ENCODE measurements at places on chromosomes 2 and 18.

GRCh38 chr2:118838741-118839455 is 8.6 kb downstream of the EN1 start:
- DNase-seq: no peak

- no peak for DNase-seq
Observed at GRCh38 chr2:15543053-15543452, 18.1 kb downstream of the NBAS start.

GRCh38 chr2:67663776-67664175 is 266.6 kb downstream of the ETAA1 start:
- DNase-seq: no peak

- DNase-seq: no peak
Observed at GRCh38 chr18:56258178-56258577, 380.2 kb downstream of the TXNL1 start.

- no peak for DNase-seq
Observed at GRCh38 chr2:64795024-64795592, 141.4 kb upstream of the SERTAD2 start.

- DNase-seq: no peak
Observed at GRCh38 chr2:202278036-202278760, 12.6 kb downstream of the NOP58 start.

- no peak for DNase-seq
Observed at GRCh38 chr2:199910338-199911051, 598 bp upstream of the C2orf69 start.

- DNase-seq: peak; percentile 8
Observed at GRCh38 chr2:210072922-210073509, 70.6 kb downstream of the RPE start.

DNA sequence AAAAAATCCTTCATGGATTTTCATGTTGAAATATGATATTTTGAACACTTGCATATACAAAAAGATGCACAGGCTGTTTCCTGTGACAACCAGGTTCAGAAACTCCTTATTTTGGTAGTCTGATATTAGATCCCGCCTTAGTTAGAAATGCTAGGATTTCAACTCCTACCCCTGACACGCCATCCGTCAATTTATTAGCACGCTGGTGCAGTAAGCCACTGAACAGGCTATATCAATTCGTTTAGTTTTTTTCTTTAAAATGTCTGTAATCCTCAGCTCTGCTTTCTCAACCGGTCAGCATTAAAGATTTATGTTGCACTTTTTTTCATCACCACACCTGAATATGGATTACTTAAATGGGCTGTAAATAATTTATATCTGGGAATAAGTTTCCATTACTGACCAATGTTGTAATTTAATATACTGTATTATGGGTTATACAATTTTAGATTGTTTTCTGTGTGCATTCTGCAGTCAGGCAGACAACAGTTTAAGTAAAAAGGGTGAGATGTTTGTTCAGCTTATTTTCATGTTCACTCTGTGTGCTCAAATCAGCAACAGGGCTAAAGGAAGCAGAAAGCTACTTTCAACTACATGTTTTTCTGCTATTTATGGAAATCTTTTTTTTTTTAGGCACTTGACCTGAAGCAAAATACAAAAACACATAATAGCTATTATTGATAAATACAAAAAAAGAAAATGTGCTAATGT is 227.7 kb downstream of the ARHGAP15 start:
- DNase-seq: peak; percentile 94

GRCh38 chr18:79071503-79072210 is 2.5 kb downstream of the ATP9B start:
- DNase-seq: no peak

DNA sequence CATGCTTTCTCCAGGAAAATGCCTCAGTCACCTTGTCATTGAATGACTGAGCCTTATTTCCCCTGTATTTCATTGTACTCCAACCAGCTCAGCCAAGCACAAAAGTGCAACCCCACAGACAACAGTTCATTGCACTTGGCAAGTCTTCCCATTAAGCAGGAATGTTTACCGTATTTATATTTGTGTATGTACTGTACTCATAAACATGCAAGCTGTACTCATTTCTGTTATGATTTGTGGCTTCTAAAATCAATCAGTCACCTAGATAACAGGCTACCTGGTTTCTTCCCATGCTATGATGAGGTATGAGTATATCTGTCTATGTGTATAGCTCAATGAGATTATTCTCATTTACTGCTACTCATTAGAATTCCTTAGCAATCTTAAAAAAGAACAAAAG is 505.5 kb upstream of the FAM98A start:
- DNase-seq: no peak

DNA sequence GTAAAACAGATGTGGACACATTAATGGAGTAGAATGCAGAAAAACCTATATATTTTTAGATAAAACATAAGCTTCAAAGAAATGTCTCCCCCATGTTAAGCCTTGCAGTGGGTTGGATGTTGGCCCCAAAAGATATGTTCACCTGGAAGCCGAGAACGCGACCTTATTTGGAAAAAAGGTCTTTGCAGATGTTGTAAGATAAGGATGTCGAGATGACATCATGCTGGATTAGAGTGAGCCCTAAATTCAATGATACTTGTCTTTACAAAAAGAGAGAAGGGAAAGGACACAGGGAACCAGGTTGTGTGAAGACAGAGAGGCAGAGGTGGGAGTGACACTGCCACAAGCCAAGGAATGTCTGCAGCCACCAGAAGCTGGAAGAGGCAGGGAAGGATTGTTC is 3.1 kb upstream of the NCK2 start:
- no peak for DNase-seq

DNA sequence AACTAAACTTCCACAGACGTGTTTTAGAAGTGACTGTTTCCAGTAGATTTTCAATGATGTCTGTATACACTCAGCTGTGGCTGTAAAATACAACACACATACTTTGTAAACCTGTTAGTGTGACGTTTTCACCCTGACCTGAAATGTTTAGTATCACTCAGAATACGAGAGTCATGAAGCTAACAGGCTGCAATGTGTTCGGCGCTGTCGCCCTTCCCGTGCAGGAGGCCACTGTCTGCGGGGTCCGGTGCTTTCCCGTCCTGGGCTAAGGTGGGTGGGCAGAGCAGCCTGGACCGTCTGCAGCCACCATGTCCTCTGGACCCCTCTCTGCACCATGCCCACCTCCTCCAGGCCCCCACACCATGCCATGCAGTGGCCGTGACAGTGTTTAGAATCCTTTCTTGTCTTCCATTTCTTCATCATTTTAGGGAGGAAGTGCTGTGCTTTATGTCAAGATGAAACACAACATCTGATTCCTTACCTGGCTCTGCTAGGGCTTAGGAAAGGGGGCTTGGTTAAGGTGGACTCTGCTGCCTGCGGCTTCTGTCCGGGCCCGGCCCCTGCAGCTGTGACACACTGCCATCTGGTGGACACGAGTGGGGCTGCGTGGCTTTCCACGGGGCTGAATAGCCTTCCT is 53.8 kb upstream of the RBM44 start:
- peak; percentile 2 for DNase-seq

DNA sequence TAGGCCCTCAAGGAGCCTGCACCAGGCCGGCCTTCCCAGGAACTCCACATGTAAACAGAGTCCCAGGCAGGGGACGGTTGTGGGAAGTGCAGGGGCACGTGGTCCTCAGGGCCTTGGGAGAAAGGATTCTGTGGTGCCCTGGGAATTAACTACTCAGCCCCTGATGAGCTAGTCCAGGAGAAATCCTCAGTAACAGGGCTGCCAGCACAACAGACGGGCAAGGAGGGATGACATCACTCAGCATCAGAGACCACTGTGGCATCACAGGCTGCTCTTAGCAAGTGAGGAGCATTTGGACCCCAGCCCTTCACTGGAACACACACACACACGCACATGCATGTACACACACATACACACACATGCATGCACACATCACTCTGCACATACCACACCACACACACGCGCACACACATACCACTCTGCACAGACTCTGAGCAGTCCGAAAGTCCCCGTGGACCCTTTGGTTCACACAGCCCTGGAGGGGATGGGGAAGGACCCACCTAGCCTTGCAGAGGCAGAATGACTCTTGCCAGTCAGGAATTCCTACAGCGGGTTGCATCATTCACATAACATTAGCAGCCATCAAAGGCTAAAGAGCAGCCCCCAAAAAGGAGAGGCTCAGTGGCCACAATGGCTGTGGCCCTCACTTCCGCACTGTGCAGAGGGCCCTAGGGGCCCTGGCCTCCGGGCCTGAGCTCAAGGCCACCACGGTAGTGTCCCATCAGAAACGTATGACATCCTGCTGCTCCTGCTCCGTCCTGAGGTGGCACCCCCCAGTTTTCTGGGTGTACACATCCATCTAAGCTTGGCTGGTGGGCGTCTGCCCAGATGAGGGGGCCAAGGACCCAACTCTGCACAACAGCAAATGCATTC is 1.9 kb upstream of the NMUR1 start:
- no peak for DNase-seq

GRCh38 chr2:189602233-189602632 is 21.6 kb upstream of the SLC40A1 start:
- DNase-seq: no peak

- no peak for DNase-seq
Observed at GRCh38 chr2:218329826-218330593, 26.6 kb upstream of the CATIP start.

DNA sequence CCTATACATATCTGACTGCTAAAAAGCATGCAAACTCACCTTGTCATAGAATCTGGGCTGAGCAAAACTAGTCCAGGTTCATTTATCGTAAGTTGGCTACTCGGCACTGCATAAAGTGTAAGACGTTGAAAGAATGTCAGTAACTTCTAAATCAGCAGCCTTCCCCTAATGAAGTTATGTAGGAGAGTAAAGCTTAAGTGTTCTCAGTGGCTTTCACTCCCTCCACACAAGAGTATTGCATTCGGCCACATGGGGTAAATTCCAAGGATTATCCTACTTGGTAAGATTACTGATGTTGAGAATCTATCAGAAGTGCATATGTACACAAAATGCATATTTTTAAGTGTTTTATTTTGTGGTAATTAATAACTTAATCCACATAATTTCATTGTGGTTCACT is 130.1 kb downstream of the LCLAT1 start:
- no peak for DNase-seq

- no peak for DNase-seq
Observed at GRCh38 chr2:79100285-79100684, 12.5 kb upstream of the REG1B start.

GRCh38 chr2:25797620-25798488 is 80.4 kb downstream of the ASXL2 start:
- no peak for DNase-seq

DNA sequence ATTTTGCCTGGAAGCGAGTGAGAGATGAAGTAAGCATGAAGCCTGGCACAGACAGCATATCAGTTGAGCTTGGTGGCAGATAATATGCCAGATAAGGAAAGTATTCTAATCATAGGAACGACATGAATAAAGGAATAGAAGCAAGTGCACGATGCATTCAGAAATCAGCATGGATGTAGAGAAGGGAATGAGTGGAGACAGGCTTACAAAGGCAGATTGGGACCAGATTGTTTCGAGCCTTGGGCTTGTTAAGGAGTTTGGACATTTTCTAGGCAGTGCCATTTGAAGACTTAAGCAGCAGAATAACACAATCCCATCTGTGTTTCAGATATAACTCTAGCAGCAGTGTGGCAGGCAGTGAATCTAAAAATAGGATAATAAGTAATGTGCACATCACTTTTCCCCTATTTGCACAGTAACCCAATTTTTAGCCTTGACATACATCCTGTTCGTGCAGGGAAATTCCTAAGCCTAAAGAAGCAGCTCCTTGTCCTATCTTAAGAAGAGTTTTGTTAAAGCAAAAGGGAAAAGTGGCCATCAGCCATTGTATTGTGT is 450.2 kb downstream of the PLCL1 start:
- no peak for DNase-seq

- no peak for DNase-seq
Observed at GRCh38 chr2:101779656-101780055, 82.1 kb downstream of the MAP4K4 start.

GRCh38 chr2:99198103-99198841 is 17.3 kb downstream of the MRPL30 start:
- DNase-seq: no peak

DNA sequence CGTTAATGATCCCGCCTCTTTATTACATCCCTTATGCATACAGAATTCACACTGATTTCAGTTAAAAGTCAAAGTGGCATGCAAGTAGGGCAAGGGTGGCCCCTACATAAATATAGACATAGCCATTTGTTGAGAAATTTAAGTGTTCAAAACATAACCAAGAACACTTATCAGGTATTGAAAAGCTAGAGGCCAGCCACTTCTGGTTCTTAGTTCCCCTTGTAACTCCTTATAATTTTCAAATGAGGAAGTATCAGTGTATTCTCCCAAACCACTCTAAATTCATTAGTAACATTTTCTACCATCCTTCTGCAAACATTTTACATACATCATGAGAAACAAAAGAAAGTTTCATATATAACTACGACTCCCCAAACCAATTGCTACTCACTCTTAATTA is 5.8 kb upstream of the ARL5A start:
- DNase-seq: no peak

- DNase-seq: no peak
Observed at GRCh38 chr2:177970670-177971454, 101.7 kb downstream of the PDE11A start.

DNA sequence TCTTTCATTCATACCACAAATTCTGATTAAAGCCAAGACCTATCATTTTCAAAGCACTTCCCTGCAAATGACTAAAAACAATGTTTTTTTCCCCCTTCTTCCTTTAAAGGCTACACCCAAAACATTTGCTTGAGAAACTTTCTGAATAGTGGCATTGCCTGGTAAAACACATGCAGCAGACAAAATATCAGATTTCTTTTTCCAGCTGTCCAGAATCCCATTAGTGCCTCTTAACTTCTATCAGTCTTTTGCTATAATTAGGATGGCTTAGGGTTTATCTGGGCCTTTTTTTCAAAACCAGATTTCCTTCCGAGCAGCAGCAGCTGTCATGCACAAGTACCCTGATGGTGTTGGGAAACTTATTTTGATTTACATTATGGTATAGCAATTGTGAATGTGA is 50.6 kb downstream of the ALPK2 start:
- peak; percentile 96 for DNase-seq

GRCh38 chr18:51519571-51519970 is 322.1 kb upstream of the MEX3C start:
- DNase-seq: no peak

DNA sequence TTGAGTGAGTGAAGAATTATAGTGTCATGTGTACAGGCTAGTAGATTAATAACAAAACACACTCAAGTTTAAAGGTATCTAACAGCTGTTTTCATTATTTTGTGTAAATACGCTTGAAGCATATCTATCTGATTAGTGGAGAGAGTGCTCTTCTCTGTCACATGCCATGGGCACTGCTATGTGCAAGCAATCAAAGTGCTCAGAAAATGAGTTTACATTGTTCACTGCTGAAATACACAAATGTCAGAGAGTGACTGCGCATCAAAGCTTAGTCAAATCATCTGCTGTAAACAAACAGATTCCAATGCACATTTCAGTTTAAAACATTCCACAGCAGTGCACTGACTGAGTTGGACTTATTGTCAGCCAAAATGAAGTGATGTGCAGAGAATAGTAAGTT is 423.4 kb downstream of the ZEB2 start:
- no peak for DNase-seq

GRCh38 chr2:18788592-18788991 is 199.2 kb upstream of the NT5C1B start:
- peak; percentile 54 for DNase-seq

- no peak for DNase-seq
Observed at GRCh38 chr18:55732227-55733106, 144.5 kb upstream of the TCF4 start.
